ENCODE measurements at places on chromosomes 11 and 22.

DNA sequence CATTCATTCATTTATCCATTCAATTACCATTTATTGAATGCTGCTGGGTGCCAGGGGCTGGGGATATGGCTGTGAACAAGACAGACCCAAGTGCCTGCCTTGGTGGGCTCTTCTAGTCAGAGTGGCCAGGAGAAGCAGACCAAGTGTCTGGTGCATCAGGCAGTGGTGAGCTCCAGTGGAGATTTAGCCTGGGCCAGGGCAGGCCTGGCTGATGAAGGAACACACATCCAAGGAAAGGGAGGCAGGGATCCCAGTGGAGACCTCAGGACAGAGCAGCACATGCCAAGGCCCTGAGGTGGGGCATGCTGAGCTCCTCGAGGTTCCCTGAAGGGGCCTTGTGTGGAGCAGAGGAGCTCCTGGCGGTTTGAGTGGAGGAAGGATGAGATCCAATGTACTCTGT is 46.6 kb upstream of the SMIM38 start:
- no peak for DNase-seq

GRCh38 chr11:66293777-66294625 is 2.3 kb downstream of the TMEM151A start:
- no peak for DNase-seq

GRCh38 chr11:58575377-58576020 is at the start of gene LPXN:
LPXN (minus strand) TSS chr11:58575856; CDS start chr11:58575772, 84 bp downstream.
- DNase-seq, result no peak

DNA sequence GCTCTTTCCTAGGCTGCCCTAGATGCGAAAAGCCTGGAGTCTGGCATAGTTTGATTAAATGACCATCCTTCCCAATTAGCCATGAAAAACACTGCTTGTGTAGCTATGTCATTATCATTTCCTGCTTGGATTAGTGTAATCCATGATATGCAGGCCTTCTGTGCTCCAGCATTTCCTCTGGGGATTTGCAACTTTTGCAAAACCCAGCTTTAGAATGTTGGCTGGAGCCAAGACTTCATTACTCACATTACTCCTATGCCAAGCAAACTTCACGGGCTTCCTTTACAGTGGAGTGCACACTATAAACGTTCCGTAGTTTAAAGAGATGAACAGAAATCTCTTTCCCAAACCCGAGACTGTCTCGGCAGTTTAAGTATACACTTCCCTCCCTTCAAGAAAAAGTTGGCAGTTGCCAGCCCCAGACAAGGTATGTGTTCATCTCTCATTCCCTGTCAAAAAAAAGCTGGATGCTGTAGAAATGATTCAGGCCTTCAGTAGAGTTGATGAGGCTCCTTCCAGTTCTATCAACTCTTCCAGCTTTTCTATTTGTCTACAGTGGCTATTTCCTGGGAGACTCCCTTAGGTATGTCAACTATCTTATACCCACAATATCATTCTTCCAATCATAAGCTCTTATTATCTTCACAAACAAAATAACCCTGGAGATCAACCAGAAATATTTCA is 180.0 kb downstream of the MAML2 start:
- peak; percentile 94 for DNase-seq

DNA sequence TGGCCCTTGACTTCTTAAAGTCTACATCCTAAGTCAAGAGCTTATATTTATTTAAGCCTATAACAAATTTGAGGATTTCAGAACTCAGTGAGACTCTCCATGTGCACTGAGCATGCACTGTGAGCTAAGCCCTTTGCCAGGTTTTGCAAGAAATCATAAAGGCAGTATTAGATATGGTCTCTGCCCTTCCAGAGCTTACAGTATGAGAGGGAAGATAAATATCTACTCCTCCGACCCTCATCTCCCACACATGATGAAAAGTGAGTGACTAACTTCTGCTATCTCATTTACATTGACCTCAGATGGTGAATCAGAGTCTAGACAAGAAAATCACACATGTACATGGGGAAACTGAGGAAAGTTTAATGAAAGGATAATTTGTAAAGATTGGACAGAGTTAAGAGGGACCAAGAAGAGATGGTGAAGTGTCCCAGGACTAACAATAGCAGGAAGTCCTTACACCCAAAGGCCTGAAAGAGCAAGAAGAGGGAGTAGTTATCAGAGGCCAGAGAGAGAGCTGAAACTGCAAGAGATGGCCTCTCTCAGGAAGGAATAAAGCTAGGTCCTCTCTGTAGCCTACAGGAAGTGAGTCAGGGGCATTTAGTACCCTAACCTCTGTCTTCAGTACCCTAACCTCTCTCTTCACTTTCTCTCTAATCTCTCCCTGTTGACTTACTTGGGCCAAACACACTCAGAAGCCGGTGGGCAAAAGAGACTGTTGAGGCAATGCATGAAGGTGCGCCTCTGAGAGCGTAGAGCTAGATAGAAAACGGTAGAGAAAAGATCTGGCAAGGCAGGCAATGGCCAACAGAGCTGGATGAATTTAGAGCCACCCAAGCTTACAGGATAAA is 23.0 kb upstream of the BLID start:
- peak; percentile 46 for DNase-seq

DNA sequence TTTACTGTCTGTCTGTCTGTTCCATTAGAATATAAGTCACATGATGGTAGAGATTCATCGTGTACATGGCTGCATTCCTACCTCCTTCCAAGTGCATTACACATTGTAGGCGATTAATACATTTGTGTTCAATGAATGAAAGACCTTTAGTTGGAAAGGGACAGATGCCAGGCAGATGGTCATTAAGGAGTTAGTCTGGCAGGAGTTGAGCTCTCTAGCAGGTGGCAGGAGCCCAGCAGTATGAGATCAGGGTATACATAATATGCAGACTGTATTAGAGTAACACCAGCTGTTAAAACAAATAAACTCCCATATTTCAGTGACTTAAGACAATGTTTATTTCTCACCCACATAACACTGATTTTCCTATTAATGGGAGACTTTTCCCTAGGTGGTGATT is 147.7 kb upstream of the LARGE1 start:
- no peak for DNase-seq

DNA sequence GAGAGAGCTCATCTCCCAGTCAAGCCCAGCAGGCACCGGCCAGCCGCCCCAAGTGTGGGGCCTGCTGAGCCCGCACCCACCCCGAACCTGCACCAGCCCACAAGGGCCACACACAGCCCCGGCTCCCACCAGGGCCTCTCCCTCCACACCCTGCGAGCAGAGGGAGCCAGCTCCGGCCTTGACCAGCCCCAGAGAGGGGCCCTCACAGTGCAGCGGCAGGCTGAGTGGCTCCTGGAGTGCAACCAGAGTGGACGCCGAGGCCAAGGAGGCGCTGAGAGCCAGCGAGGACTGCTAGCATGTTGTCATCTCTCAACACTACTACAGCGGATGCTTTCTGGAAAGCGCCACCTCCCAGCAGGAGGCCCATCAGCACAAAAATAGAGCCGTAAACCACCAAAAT is 10.9 kb downstream of the DEFB108B start:
- no peak for DNase-seq

- DNase-seq, result peak; percentile 91
Observed at GRCh38 chr22:40509401-40510134, 127.0 kb downstream of the MRTFA start.

DNA sequence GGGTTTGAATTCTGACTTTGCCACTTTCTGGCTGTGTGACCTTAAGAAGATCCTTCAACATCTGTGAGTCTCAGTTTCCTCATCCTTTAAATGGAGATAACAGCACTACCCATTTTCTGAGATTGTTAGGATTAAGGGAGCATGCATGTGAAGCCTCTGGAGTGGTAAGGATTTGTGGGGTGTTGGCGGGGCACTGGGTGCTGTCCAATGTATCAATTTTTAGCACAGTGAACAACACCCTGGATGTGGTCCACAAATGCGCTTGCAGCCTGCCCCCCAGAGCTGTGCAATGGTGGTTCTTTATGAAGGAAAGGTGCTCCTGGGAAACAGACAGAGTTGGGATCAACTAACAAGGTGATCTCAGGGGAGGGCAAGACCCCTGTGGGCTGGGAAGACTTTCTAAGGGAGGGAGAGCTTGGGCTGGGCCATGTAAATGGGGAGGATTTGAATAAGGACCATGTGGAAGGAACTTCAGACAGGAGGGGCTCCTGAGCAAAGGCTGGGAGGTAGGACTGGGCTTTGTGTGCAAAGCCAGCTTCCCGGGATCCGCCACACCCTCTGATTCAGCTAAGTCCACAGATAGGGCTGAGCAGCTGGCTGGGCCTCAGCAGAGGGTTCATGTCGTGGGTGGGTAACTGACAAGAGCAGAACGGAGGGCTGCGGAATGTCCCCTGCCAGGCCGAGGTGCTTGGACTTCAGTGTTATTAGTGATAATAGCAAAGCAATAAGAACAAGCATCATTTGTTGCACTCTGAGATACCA is 22.7 kb upstream of the RASD2 start:
- no peak for DNase-seq

GRCh38 chr11:70586261-70587074 is 188.1 kb downstream of the CTTN start:
- no peak for DNase-seq

- no peak for DNase-seq
Observed at GRCh38 chr11:35980686-35981390, 37.0 kb downstream of the LDLRAD3 start.

All from adipocyte (in vitro differentiated cells).